ENCODE measurements at places on chromosomes 4 and X.

- DNase-seq = no peak
Measured at GRCh38 chrX:35244796-35245508, 302.4 kb downstream of the FAM47B start.

DNA sequence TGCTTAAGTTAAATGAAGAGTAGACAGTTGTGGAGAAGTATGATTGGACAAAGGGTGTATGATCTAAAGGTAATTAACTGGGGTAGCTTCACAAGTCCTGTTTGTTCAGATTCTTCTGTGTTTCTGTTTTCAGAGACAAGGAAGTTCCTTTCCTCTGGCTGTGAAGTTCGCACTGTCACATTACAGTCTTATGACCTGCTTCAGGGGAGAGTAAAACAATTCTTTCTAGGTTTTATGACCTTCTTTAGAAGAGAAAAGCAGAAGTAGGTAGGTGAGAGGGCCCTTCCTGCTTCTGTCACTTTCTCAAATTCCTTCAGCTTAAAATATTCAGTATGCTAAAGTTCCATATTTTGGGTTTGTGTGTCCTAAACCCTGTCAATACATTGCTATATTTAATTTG is 211.9 kb downstream of the SOX3 start:
- no peak for DNase-seq

DNA sequence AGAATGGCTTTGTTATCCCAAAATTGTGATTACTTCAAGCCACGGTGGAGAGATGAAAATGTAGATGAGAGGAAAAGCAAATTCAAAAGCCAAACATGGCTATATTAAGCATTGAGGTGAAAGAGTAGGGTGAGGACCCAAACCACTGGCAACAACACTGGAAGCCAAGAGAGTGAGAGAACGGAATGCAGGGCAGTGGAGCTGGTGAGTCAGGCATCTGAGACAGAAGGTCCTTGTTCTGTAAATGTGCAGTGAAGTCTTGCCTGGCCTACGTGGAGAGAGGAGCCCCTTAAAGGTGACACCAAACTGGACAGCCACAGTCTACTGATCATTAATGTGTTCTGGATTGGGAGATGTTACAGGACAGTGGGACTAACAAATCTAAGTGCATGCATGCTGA is 22.8 kb upstream of the SEC24B start:
- no peak for DNase-seq

DNA sequence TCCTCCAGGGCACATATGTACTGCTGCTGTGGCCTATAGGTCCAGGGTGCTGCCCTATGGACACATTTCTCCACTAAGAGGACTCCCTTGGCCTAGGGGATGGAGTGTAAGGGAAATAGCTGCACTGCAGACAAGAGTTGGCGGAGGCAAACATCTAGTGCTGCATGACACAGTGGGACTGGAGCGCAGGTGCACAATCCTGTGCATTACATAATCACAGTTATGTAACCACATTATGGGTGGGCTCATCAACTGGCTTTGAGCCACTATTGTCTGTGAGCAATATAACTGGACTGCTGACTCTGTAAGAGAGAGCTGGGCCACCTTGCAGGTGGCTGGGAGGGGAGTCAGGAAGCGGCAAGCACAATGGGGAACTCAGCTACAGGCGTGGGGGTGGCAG is 3.2 kb upstream of the TIGD2 start:
- no peak for DNase-seq

- no peak for DNase-seq
Measured at GRCh38 chr4:176308441-176308840, 11.3 kb upstream of the SPCS3 start.

DNA sequence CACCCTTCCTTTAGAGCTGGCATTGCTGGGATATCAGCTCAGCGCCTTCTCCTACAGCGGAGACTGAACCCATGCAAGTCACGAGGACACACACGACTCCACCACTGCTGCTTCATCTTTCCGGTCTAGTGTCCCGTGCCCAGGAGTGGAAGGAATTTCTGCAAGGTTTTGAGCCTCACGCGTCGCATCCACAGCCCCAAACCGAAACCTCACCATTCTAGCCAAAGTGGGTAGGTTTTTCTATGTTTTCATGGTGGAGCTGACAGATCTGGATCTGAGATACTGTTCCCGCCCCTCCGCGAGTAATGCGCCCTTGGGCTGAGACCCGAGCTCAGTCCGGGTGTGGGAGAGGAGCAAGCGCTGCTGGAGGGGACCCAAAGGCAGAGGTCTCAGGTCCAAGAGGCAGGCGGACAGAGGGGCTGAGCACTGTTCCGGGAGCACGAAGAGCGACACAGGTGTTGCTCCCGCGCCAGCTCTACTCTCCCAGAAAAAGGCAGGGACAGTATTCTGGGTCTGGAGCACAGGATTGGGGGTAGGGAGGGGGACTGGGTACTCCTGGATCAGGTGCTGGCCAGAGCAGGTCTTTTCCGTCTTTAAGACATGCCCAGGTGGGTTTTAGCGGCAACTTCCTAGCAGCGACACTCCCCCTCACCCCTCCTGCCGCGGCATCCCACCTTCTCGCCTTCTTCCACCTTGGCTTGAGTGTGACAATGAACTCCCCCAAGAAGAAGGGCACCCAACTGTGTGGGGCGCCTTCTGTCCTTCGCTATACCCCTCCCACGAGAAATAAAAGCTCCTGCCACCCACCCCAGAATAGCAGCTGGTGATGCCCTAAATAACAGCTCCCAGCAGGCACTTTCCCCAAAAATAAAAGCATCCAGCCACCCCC is 1.8 kb downstream of the EPHA5 start:
- DNase-seq = no peak

DNA sequence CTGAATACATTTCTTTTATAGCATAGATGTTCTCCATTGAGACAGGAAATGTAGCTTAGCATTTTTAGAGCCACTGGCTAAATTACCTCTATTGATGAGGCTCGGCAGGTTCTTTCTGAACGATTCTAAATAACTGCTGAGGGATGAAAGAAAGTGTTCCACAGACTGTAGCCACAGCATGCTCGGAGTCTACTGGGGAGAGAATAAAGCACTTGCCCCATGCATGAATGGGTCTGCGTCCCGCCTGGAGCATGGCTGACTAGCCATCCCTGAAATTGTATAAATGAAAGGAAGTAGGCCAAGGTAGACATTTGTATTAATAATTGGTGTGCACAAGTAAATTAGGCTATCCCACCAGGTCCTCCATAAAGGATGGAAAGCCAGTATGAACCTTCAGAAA is 269.8 kb downstream of the COL25A1 start:
- no peak for DNase-seq

All from stimulated activated CD4-positive, alpha-beta T cell treated with anti-CD3 and anti-CD28 coated beads, Interleukin-4, amount 100 ng/mL, for 1 hour (primary cell).